ENCODE measurements at places on chromosomes 1 and 21. TPM values are rescaled to one million over a fixed set of nuclear protein-coding genes. Genes with fewer than 3 reads are reported as not detected.

The CD34 gene
- total RNA-seq: 34.3 TPM

The HES3 gene
- total RNA-seq: not detected

The CD58 gene
- total RNA-seq: 18.0 TPM

DNA sequence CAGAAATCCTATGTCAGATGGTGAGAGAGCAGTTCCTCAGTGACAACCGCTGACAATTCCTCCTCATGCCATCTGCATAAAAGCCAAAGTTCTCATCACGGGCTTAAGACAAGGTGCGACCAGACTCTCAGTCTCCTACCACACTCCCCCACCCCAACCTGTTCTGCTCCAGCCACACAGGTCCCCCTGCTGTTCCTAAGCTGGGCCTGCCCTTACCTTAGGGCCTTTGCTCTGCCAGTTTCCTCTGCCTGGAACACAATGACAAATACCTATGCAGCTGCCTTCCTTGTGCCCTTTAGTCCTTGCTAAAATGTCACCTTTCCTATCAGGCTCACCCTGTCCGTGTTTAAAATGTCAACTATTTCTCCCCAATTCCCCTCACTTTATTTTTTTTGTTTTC, 382.2 kb downstream of the NTNG1 start:
- DNase-seq: no peak

DNA sequence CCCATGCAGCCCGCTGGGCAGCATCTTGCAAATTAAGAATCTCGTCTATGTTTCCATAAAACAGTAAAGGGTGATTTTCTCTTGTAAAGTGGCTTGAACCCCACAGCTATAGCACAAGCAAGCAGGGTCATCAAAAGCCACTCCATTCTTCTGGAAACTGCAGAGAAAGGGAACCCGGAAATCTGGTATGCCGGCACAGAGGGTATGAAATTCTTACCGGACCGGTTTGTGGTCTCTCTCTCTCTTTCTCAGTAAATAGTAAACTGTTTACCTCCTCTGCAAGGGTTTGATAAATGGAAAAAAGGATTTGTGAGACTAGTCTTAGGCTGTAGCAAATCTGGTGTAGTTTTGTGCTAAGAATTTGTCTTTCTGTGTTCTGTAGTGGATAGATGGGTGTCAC, 2.7 kb upstream of the ADSS2 start:
- no peak for DNase-seq

GRCh38 chr1:111541721-111542120, 38.3 kb upstream of the ADORA3 start:
- no peak for DNase-seq

DNA sequence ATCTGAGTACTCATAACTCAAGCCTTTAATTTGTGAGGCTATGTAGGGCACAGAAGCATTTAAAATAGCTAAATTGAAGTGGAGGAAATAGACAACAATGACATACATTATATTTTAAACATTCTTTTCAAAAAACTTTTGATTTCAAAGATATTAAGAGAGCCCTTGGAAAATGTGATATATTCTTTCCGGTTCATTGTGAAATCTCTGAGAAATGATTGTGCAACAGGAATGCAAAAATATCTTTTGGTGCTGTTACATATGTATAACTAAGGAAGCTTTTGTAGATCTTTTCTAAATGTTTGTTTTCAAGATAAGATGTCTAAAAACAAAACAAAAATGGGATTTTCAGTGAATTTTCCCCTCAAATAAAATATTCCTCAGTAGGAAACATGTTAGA, 185.2 kb downstream of the LEPR start:
- DNase-seq: no peak

The OR14A2 gene
- total RNA-seq: not detected

DNA sequence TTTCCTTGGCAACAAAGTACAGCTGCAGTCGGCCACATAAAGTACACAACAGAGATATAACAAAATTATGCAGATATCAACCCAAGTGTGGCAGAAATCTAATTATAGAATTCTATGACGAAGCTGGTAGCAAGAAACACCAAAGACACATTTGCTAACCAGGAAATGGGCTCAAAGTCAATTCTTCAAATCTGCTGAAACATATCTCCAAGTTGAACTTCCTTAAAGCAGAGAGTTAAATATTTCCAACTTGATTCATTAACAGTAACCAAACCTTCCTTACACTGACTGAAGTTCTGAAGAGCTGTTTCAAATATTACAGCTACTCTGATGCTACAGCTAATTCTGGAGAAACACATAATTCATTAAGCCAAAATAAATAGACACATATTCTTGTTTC, 67.6 kb upstream of the SDC3 start:
- no peak for DNase-seq

- DNase-seq: no peak
These were observed 9.2 kb downstream of the DENND4B start for GRCh38 chr1:153937331-153937730.

- DNase-seq: no peak
These were observed 21.2 kb upstream of the TSPAN1 start for GRCh38 chr1:46153732-46154131.

The ATP1A4 gene
- total RNA-seq: not detected

GRCh38 chr1:221715321-221716169, 26.3 kb downstream of the DUSP10 start:
- DNase-seq: peak; percentile 78

The C4BPA gene
- total RNA-seq: 0.39 TPM

GRCh38 chr1:7642781-7643529, 128.1 kb upstream of the VAMP3 start:
- DNase-seq: peak; percentile 35

- no peak for DNase-seq
These were observed 51.6 kb downstream of the FAM163A start for GRCh38 chr1:179794669-179795068.

- no peak for DNase-seq
These were observed 106.9 kb downstream of the KCND3 start for GRCh38 chr1:111882559-111882958.

DNA sequence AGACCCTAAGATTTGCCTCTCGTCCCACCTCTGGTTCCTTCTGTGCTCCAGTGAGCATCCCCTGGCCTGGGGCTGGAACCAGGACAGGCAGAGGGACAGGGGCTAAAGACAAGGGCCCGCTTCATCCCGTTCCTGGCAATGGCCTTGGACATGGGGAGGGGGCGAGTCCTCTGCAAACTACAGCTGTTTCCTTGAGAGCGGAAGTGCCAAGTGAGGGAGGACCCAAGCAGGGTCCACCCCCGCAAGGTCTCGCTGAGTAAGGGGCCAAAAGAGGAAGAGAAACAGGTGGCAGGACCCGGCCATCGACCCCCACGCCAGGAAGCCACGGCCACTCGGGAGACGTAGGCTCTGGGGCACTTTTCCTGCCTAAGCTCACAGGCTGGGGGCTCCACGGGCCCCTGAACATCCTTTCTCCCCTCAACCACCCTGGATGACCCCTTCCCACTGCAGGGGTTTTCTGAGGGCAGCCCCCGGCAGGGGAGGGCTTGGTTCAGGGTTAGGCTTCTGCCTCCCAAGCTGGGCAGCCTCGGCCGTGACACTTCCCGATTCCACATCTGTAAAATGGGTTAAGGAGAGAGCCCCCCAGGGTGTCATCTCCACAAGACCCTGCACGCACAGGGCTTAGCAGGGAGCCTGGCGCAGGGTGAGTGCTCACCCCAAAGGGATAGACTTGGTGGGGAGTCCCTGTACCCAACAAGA, 17.9 kb upstream of the PLEKHG5 start:
- no peak for DNase-seq

The RAB7B gene
- 17.2 TPM for total RNA-seq

The IVL gene
- 71.5 TPM for total RNA-seq

DNA sequence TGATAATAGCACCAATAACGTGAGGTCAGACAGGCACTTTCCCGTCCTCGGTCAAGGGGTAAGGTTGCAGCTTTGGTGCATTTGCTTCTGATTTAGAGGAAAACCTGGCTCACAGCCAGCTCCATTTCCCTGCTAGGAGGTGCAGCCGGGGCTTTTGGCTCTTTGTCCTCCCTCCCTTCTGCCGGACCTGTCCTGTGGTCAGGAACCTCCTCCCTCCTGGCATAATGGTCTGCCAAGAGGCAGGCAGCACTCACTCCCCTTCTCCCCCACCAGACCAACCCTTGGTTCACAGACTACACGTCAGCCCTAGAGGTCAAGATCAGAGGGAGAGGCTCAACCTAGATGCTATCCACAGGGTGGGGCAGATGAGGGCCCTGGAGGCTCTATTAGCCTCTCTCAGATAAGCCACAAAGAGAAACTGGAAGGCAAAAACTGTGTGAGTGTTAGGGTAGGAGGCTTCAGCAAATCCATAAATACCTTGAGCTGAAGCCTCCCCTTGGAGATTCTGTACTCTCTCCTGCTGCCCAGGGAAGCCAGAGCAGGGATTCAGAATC, 64.8 kb downstream of the PLXNA2 start:
- DNase-seq: no peak

The SCMH1 gene
- 29.3 TPM for total RNA-seq
